ENCODE measurements at places on chromosomes 3 and 15.

DNA sequence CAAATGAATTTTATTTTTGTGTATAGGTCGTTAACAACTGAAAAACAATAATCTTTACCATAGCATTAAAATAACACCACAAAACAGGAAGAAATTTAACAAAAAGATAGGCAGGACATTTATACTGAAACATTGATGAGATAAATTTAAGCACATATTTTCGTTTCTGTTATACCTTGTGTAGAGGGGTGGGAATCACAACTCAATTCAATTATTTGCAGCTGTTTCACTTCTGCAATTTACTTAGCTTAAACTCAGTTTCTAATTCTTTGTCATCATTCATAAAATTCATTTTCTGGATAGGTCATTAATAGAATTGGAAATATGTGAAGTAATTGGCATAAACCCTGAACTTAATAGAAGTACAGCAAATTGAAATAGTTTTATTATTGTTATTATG is 42.3 kb downstream of the TP63 start:
- DNase-seq = no peak

GRCh38 chr15:40940296-40940801 is 11.2 kb downstream of the DLL4 start:
- DNase-seq = no peak

DNA sequence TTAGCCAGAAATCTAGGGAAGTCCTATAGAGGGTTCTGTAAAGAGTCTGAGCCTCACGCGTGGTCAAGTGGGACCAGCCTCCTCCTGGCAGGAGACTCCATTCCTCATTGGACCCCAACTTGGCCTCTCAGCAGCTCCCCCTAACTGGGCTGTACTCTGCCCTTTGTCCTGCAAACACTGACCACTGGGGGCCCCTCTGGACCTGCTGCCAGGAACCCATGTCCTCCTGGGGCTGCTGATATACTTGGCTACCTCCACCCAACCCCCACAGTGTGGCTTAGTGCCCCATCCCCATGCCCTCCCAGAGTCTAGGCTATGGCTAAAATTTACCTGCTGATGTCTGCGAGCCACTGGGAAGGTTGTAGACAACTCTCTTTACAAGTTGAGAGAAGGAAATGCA is 62.7 kb downstream of the UBP1 start:
- no peak for DNase-seq

DNA sequence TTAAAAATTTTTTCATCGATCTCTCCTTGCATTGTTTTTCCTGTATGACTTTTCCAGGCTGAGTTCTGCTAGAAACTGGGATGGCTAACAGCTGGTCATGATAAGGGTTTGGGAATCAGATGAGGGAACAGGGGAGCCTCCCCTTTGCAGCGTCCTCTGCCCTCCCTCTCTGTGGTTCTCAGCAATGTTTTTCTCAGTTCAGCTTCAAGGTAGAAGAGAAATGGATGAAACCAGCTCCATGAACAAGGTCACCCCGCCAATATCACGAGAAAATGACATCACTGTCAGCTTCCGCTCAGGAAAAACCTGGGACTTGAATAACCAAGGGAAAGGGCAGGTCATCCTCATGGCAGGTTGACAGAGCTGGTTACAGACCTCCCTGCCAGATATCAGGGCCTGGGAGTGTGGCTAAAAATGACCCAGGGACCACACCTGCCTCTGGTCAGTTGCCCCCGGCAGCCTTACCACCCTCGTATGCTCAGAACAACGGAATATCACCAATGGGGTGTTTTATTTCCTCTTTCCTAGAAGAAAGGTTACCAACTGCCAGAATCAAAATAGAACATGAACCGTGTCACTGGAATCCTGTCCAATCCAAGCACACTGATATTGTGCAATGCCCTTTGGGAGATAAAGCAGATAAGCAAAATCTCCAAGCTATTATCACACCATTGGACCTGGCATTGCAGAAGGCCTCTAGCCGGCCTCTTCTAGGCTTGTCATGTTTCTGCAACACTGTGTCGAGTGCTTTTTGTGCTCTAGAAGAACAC is 26.1 kb downstream of the LSM3 start:
- DNase-seq = no peak

- no peak for DNase-seq
Observed at GRCh38 chr15:72538931-72539330, 64.8 kb downstream of the ARIH1 start.

- DNase-seq = peak; percentile 69
Observed at GRCh38 chr3:193605876-193606275, 12.9 kb downstream of the OPA1 start.

- no peak for DNase-seq
Observed at GRCh38 chr3:42014458-42014920, 52.6 kb upstream of the ULK4 start.

DNA sequence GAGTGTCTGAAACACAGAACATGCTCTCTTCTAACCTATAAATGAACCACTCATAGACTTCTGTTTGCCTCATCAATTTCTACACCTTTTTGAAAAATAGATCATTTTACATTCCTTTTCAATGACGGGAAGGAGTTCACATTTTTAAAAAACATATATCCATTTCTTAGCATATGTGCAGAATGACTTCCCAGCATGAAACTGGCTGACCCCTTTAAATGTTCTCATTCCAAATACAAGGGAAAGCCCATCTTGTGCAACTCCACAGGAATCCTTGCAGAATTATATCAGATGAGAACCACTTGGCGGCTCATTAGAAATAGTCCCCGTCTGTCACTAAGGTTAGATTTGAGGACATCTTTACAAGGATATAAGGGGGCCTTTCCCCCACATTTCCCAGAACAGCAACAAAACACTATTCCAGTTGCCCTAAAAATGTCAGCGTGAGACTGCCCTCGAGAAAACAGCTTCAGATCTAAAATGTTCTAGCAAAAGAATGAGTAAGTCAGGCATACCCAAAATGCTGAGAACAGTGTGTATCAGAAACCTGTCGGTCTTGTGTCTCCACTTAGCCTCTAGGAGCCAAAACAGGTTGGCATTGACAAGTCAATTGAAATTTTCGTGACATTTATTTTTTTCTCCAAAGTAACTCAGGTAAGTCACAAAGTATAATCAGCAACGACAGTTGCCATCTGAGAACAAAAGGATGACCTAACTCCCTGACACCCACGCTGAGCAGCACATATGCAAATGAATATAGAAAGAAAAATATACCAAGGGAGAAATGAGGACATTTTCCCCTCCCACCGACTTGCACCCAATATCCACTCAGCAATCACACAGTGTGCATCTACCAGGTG is 63.1 kb downstream of the FOXP1 start:
- DNase-seq = no peak

- DNase-seq = no peak
Observed at GRCh38 chr3:102189541-102189940, 245.3 kb upstream of the ZPLD1 start.

DNA sequence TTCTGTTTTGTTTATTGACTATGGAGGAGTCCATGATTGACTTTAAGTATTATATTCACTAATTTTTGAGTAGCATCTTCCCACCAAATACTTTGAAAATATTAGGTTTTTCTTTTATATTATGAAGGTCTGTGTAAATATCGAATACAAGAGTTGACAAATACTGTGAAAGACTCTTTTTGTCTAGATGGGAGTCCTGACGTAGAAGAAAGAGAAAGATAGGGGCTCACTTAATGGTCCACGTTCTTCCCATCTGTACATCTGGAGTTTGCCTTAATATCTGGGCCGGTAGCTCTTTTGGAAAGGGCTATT is 7.8 kb upstream of the UTS2B start:
- DNase-seq = no peak

- no peak for DNase-seq
Observed at GRCh38 chr15:77720173-77720572, 87.5 kb upstream of the LINGO1 start.

- DNase-seq = peak; percentile 60
Observed at GRCh38 chr3:31533169-31534064, 692 bp downstream of the STT3B start.

- no peak for DNase-seq
Observed at GRCh38 chr15:93515256-93516051, 426.4 kb upstream of the RGMA start.

- DNase-seq = no peak
Observed at GRCh38 chr3:111227216-111227615, 155.6 kb downstream of the NECTIN3 start.

DNA sequence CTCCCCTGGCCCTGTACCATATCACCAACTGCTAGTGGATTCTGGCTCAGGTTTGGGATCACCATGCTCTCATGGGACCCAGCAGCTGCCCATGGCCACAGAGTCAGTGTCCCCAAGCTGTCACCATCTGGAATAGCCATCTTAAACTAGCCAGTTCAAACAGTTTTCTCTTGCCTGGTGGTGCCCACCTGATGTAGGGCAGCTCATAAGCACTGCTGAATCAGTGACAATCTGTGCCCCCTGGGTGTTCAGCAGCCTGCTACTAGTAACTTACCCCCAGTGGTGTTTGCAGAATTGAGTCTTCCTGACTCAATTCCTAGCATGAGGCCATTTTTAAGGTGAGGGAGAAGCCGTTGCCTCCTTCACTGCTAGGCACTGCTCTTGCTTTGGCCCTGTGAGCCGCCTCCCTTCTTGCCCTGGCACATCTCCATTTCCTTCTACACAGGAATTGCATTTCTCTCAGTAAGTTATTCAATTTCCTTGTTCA is 7.9 kb downstream of the RPSA start:
- DNase-seq = no peak

GRCh38 chr3:32500880-32501782 is 1.5 kb downstream of the CMTM6 start:
- no peak for DNase-seq

- no peak for DNase-seq
Observed at GRCh38 chr3:166425021-166425420, 587.8 kb upstream of the BCHE start.

GRCh38 chr3:117761703-117762620 is 1052.4 kb downstream of the TUSC7 start:
- DNase-seq = no peak

DNA sequence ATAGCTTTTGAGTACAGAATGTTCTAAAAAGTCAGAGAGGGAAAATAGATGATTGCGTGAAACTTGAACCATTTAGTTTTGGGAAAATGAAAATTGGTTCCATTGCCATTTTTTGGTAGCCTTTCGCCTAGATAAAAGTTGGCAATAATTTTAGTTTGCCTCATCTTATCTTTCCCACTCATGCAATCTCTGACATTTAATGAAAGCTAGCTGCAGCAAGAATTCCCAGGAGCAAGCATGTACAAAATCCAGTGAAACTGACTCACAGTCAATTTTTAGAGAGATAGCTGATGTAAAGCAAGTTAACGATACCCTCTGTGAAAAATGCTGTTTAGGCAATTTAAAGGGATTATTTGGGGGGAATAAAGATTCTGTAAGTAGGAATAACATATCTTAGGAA is 797.4 kb downstream of the GRM7 start:
- no peak for DNase-seq

DNA sequence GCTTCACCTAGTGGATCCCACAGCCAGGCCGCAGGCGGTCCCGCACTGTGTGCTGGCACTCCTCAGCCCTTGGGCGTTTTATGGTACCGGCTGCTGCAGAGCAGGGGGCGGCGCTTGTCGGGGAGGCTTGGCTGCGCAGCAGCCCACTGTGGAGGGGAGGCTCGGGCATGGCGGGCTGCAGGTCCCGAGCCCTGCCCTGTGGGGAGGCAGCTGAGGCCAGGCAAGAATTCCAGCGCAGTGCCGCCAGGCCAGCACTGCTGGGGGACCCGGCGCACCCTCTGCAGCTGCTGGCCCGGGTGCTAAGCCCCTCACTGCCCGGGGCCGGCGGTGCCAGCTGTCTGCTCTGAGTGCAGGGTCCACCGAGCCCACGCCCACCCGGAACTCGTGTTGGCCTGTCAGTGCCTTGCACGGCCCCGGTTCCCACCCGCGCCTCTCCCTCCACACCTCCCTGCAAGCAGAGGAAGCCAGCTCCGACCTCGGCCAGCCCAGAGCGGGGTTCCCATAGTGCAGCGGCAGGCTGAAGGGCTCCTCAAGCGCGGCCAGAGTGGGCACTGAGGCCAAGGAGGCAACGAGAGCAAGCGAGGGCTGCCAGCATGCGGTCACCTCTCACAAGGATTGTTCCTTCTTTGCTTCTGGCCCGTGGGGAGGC is 435.0 kb upstream of the ATP10A start:
- no peak for DNase-seq

GRCh38 chr3:13642597-13642996 is 93.7 kb downstream of the FBLN2 start:
- DNase-seq = no peak

GRCh38 chr3:190227064-190227463 is 95.2 kb downstream of the CLDN1 start:
- DNase-seq = no peak

- DNase-seq = no peak
Observed at GRCh38 chr3:135812057-135812456, 153.5 kb upstream of the PPP2R3A start.

DNA sequence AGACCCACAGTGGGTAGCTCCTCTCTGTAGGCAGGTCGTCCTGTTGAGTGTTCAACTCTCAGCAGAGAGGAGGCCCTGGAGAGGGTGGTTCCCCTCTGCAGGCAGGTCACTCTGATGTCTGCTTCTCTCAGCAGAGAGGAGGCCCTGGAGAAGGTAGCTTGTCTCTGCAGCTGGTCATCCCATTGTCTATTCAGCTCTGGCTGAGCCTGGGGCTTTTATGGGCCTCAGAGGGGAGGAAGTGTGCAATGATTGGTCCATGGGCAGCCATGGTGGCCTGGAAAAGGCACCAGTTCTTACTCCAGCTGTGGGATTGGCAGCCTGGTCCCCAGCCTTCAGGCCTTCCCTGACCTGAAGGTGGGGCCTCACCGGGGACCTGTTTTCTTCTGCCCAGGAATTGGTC is 52.9 kb downstream of the PPCDC start:
- no peak for DNase-seq

- peak; percentile 27 for DNase-seq
Observed at GRCh38 chr15:40793216-40793989, 13.5 kb upstream of the ZFYVE19 start.

GRCh38 chr3:9747267-9747666 is 2.5 kb upstream of the OGG1 start:
- DNase-seq = no peak

GRCh38 chr15:28289694-28290463 is 32.1 kb downstream of the HERC2 start:
- DNase-seq = no peak

GRCh38 chr3:82103241-82103640 is 341.8 kb upstream of the GBE1 start:
- no peak for DNase-seq

Measured in stimulated activated CD4-positive, alpha-beta T cell treated with anti-CD3 and anti-CD28 coated beads, Interleukin-4, amount 100 ng/mL, for 24 hours (primary cell).